Forelimb muscle (tissue), 1 donor: ENCODE measurements at places on chromosomes 6 and 20. TPM values are rescaled to one million over a fixed set of nuclear protein-coding genes. Genes with fewer than 3 reads are reported as not detected.

GRCh38 chr20:36937402-36937770 lies 14.1 kb downstream of the SAMHD1 start:
- DNase-seq = no peak

DNA sequence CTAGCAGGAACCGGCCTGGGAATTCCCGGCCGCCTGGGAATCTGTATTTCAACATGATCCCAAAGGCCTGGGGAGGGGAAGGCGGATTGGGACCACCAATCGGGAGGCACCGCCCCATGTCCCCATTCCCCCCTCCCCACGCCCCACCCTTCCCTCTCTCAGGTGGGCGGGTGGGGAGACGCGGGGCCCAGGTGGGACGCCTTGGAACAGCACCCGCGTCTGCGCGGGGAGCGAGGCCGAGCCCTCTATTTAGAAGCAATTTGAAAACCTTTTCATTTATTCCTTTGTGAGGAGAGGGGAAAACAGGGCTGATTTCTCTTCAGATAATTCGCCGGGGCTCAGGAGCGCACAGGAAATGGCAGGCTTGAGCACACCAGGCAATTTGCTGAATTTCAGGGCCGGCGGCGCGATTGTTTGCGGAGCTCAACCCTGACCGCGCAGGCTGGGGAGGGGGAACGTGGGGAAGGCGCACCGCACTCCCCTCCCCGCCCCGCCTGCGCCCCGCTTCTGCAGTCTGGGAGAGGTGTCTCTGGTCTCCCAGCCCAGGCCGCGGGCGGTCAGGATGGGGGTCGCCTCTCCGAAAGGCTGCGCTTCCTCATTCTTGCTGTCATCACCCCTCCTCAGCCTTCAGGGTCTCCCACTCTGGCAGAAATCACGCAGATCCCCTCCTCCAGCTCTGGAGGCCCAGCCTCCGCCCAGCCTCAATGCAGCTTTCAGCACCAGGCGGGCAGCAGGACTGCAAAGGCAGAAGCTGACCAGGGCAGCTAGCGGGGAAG lies 170.0 kb downstream of the GRM4 start:
- DNase-seq = no peak

GRCh38 chr6:1175877-1176276 lies 136.0 kb upstream of the FOXQ1 start:
- DNase-seq = no peak

DNA sequence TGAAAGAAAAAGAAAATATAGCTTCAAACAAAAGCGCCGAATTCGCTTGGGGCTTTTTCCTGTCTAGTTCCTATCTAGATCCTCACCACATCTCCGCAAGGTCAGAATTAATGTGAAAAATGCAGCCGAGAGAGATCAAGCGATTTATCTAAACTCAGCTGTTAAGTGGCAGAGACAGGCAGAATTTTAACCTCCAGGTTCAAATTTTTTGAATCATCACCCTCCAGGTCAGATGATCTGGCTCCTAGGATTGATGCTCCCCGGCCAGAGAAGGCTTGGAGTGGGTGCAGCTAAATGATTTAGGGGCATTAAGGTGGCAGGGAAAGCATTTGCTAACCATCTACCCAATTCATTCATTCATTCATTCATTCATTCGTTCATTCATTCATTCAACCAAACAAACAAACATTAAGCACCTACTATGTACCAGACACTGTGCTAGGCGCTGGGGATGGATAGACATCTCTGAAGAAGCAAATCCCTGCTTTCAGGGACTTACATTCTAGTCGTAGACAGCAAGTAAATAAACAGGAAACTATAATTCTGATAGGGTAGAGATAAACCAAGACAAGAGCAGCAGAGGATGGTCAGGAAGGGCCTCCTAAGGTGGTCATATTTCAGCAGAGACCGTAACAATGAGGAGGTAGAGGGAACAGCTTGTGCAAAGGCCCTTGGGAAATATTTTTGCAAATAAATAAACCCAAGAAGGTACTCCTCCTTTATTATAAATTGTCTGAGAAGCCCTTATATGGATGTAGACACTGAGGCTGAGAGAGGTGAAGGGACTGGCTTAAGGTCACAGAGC lies 672 bp upstream of the UBE2V1 start:
- DNase-seq = no peak

DNA sequence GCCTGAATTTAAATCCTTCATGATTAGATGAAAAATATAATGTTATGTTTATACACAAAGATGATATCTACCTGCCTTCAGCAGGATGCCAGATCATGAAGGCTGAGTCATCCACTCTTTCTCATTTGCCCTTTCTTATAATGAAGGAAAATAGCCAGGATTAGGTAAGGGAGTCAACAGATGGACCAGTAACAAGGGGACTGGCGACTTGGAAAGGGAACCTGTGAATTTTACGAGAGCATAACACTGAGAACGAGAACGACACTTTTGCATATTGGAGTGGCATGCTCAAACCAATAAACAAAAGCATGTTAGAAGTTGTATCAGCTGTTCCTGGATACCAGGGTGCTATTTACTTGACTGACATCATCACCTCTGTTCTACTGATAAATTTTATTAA lies 154.0 kb downstream of the LAMP5 start:
- DNase-seq = no peak

The NRSN1 gene
- polyA plus RNA-seq = not detected

DNA sequence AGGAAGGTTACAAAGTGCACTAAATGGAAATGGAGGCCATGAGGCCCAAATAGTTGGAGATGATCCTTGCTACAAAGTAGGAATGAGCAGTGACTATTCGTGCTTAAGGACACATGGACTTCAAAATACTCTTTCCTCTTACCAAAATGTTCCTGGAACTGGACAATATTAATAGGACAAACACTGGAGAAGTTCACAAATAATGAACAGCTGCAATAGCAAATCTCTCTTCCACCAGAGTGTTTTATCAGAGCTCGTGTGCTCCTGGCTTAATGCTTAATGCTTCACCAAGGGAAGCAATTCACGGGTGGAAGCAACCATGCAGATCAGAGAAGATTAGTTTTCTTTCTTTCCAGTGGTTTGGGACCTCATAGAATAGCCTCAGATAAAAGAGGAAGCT lies 435.4 kb downstream of the BCKDHB start:
- no peak for DNase-seq

The POPDC3 gene
- 80.4 TPM for polyA plus RNA-seq

DNA sequence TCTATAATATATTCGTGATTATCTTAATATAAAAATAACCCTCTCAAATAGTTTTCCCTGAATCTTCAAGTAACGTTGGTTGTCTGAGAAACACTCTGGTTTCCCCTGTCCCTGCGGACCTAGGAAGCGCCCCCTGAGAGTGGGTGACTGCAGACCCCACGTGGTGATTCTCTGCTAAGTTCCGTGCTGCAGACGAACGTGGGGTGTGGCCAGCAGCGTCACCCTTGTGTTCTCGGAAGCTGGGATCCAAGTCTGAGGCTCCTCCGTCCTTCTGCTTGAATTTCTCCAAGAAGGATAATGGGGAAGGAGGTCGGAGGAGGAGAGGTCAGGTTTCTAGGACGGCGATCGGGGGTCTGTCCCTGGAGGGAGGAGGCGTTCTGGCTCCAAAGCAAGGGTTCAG lies 16.6 kb upstream of the MAP1LC3A start:
- DNase-seq = no peak

GRCh38 chr20:52083627-52084232 lies 107.8 kb downstream of the ZFP64 start:
- DNase-seq = no peak

DNA sequence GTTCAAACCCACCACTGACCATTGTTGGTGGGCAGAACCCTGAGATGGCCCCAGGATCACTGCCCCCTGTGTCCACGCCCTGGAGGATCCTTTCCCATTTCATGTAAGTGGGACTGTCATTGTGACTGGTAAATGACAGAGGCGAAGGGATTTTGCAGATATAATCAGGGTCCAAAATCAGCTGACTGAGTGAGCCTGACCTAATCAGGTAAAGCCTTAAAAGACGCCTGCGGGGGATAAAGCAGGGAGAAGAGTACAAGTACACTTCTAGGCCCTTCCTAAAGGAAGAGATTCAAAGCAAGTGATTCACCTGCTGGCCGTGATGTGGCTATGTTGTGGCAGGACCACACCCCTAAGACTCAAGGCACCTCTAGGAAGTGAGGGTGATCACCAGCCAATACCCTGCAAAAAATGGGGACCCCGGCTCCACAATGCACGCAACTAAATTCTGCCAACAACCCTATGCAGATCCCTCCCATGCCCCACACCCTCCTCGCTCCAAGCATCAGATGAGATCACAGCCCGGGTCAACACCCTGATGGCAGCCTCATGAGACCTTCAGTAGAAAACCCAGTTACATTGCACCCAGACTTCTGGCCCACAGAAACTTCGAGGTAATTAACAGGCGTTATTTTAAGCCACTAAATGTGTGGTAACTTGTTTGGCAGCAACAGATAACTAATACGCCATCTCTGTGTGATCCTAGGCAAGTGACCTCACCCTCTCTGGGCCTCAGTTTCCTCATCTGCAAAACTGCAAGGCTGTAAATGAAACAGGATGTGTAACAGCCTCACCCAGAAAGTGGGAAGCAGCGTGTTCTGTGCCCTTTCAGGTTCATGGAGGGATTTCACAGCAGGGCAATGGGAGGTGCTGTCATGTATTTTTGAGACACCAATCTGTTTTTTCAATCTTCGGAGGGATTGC lies 11.3 kb downstream of the PREX1 start:
- DNase-seq = no peak

The PSMB1 gene
- polyA plus RNA-seq = 117 TPM

DNA sequence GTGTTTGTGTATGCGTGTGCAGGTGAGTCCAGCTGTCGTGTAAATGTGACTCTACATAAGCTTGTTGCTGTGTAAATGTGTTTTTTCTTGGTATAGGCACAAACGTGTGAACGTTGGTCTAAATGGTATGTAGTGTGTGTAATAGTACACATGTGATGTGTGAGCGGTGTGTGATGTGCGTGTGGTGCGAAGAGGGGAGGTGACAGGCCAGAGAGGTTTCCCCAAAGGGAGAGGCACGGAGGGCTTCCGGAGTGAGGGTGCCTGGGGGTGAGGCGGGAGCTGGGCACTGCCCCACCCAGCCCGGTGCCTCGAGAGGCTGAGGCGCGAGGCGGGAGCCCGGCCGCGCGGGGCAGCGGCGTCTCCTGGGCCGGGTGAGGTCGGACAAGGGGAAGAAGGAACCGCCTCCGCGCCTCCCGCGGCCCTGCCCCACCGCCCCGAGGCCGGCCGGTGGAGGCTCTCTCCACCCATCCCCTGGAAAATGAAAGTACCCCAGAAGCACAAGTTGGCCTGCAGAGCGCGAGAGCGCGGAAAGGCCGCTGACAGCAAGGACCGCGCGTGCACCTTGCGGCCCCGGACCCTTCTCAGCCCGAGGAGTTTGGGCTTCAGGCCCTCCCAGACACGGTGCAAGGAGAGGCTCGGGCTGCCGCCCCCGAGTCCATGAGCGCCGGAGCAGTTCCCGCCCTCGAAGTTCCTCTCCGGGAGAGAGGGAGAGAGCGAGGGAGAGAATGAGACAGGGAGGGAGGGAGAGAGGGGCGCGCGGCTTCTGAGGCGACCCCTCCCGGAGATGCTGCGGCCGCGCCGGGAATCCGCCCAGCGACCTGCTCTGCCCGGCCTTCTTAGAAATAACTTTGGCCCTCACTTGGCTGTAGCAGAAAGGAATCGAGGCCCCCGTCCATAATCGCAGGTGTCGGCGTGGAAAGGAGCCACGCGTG lies 43.2 kb upstream of the OSTM1 start:
- DNase-seq = no peak

The HAO1 gene
- not detected for polyA plus RNA-seq

GRCh38 chr20:9508240-9508661 lies 6.1 kb upstream of the LAMP5 start:
- no peak for DNase-seq

The RGL2 gene
- polyA plus RNA-seq = 54.4 TPM

DNA sequence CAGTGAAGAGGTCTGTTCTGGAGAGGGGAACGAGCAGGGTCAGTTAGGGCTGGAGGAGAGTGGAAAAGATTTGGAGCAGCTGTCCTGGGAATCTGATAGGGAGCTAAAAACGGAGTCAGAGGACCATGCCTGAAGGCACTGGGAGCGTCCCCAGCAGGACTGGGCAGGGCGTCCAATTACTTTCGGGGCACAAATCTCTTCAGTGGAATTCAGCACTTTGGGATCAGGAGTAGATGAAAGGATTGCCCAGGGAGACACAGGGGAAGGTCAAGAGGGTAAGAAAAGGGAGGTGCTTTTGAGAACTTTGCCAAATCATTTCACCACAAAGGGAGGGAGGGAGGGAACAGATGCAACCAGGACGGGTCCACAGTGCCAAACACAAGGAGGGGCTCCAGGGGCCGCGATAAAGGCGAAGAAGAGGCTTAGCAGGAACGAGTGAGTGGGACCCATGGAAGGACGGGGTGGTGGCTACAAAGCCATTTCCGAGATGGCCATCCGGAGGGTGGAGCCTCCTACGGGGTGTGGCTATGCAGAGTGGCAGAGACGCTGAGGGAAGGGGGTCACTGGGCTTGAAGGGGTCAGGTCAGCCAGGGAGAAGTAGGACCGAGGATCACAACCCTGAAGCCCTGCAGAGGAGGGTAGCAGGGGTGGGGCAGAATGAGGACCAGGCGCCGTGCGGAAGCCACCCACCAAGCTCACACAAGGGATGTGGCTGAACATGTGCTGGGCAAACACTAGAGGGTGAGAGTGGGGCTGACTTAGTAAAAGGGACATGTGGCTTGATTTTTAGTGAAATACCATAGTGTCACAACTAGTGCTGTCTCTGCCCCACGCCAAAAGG lies 180.0 kb upstream of the RREB1 start:
- no peak for DNase-seq

The ME1 gene
- polyA plus RNA-seq = 1.6 TPM

DNA sequence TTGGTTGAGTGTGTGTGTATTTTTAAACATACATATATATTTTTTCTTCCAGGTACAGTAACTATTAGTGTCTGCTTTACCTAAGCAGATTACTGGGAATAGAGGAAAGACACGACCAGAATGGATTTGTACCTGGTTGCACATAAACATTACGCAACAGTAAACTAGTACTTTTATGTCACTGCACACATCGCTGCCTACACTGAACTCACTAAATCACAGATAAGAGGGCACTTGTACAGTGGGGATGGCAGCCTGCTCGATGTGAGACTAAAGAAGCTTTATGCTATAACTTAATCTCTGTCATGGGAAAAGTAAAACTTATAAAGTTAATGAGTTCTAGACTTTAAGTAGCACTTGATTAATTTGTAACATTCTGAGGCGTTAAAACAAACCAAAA lies 89.5 kb upstream of the SIM1 start:
- DNase-seq = no peak

The NUS1 gene
- polyA plus RNA-seq = 15.3 TPM
